ENCODE measurements at places on chromosomes 2 and 18. TPM values are rescaled to one million over a fixed set of nuclear protein-coding genes. Genes with fewer than 3 reads are reported as not detected.

DNA sequence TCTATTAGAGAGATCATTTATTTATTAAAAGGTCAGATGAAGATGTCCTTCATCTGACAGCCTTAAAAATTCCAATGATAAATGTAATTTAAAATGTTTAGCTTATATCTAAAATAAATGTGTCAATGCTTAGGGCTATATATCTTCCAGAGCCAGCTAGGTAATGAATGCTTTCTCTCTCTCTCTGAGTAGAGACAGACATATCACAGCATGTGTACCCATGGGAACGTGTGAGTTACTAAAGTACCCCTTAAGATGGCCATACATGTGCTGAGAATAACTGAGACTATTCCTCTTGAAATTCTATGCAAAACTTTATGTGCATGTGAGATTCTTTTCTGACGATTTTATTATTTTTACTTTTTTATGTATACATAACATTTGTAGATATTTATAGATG is 420.9 kb upstream of the ST6GAL2 start:
- no peak for DNase-seq

The CFC1 gene
- not detected for total RNA-seq

The GCFC2 gene
- total RNA-seq, result 14.1 TPM

The FSIP2 gene
- 0.13 TPM for total RNA-seq

DNA sequence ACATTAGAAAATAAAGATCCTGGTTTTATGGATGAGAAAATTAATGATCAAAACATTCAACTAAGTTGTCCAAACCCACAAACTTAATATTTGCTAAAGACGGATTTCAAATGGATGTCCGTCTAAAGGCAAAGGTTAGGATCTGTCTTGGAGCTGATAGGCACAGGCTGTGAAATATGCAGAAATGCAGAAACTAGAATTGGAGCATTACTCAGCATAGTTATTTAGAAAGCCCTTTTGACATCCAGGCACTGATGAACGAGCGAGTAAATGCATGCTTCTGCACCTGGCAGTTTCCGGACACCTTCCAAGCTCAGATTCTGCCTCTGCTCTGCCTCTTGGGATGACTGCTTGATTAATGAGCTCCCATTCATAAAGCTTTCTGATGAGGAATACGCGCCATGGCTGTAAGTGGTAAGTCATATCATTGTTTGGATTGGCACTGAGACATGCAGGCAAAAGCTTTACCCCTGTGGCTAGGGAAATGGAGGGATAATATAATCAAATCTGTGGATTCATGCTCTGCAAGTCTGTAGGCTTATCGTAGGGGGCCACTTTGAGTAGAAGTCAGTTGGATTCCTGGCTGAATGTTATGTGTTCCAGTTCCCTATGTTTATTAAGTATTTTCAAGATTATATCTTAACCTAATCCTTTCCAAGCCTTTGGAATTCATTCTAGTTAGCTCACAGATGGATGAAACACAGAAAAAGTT is 2176.3 kb upstream of the CELF4 start:
- DNase-seq, result no peak

The FKBP1B gene
- total RNA-seq, result 11.7 TPM
